CD8-positive, alpha-beta memory T cell (primary cell): ENCODE measurements at places on chromosomes 5 and 9. TPM values are rescaled to one million over a fixed set of nuclear protein-coding genes. Genes with fewer than 3 reads are reported as not detected.

DNA sequence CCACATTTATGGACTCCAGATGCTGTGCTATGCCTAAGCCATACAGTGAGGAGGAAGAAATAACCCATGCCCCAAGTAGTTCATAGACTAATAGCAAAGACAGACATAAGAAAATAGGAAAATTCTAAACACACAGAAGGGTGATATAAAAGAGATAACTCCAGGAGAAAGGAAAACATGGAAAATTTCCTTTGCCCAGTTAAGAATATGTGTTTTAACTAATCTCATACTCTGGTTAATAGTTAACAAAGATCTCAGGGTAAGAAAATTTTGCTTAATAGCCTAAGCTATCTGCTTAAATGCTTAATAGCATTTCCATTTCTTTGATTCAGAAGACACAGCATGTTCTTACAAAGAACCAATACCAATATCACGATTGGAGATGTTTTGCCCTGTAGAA, 358.0 kb downstream of the MSX2 start:
- no peak for DNase-seq

Gene EMB
- 220 TPM for polyA plus RNA-seq

Gene HK3
- polyA plus RNA-seq = not detected

Gene GARIN3
- not detected for polyA plus RNA-seq

- no peak for DNase-seq
Observed at GRCh38 chr5:22473886-22474285, 379.3 kb downstream of the CDH12 start.

DNA sequence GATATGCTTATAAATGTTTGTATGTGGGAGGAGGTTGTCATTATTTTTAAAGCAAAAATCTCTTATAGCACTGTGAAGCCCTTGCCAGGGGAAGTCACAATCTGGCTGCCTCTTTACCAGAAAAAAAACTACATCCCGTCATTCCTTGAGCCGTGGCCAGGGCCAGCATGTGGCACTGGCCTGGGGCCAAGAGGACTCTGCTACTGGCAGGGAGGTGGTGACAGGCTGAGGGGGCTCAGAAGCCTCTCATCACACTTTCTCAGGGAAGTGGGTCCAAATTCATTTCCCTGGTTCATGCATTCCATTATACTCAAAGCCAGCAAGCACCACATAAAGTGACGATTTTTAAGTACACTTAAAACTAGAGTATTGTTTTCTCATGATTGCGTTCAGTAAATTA, 457.3 kb downstream of the ZNF608 start:
- DNase-seq = no peak
